Posterior cingulate gyrus (tissue), 11 donors: ENCODE measurements at places on chromosomes 11 and 22.
A peak's percentile ranks its signal among the peaks of the same experiment; 100 is the strongest.

- no peak for DNase-seq
Observed at GRCh38 chr11:133681901-133682300, 149.6 kb upstream of the OPCML start.

- no peak for DNase-seq
Observed at GRCh38 chr11:129191649-129192048, 476 bp downstream of the ARHGAP32 start.

- DNase-seq = no peak
Observed at GRCh38 chr11:7596975-7597391, 76.3 kb downstream of the CYB5R2 start.

- DNase-seq = peak; percentile 38
Observed at GRCh38 chr11:67584205-67584880, 731 bp downstream of the GSTP1 start.

- DNase-seq = no peak
Observed at GRCh38 chr22:50208430-50208938, 7.7 kb downstream of the SELENOO start.

DNA sequence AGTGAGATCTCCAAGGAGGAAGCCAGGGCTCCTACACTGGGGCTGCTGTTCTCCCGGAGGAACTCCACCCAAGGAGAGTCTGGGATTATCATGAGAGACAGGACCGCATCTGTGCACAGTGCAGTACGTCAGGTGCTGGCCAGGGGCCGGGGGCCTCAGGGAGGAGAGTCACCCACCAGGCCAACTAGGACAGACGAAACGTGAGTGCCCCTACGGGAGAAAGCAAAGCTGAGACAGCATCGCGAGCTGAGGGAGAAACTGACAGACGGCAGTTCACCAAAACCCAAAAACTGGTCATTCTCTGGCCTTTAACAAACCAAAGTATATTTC lies 273.4 kb downstream of the BRD1 start:
- peak; percentile 5 for DNase-seq

DNA sequence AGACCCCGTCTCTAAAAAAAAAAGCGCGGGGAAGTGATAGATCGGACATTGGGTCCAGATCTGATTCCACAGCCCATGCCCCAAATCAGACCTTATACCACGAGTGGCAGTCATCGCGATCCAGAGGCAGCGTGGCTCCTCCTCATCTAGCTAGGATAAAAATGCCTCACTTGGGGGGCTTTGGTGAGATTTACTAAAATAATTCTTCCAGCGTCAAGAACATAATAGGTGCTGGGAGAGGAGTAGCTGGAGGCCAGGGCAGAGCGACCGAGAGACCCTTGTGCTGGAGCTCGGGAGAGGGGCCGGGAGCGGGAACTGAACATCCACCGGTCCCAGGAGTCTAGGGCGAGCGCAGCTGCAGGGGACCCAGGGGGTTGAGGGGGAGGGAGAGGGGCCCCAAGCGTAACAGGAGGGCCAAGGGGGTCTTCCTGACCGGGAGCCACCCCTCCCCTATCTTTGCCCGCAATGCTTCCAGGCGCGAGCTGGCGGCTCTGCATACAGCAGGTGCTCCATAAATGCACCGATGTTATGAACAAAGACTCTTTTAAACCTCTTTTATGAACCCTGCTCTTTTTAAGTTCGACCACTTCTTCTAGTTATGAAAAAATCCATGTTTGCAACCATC lies 823 bp upstream of the CPT1A start:
- no peak for DNase-seq

DNA sequence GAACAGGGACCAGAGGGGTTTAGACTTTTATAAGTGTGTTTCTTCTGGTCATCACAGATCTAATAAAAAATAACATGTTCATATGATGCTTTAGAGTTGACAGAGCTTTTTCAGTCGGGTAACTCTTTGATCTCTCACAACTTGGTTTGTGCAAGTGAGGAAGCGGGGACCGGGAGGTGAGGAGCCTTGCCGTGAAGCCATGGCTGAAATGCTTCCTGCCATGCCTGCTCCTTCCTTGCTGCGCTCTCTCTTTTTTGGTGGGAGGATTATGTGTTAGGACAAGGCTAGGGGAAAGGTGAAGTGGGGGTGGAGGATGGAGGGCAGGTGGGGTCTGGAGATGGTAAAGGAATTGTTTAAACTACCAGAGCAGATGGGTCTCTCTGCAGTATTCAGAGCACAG lies 23.8 kb downstream of the TEAD1 start:
- no peak for DNase-seq

DNA sequence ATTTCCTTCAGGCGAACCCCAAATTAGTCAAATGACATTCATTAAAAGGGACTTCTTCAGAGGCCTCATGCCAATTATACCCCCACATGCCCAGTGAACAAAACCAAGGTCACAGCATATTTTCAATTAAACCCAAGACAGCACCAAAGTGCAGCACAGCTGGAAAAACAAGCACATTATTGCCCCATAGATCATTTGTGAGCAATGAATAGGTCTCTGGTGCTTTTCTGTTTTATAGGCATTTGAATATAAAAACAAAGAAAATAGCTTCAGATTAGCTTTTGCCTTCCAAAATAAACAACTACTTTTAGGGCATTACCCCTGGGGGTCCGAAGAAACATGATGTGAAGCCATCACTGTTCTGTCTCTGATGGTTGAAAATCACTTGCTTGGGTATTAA lies 1319.9 kb downstream of the LRRC4C start:
- no peak for DNase-seq

DNA sequence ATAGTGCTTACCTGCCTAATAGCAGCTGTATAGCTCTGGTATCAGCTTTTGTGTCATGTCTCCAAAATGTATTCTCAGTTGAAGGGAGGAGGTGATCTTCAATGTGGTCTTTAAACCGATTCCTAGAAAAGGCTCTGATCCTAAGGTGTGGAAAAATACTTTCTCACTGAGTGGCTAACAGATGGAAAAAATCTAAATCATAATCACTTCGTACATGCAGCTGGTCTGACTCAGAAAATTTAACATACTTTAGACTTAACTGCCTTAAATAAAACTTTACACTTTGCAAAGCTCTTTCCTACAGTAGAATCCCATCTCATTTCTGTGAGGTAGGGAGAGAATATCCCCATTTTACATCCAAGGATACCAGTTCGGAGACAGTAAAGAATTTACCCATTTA lies 38.0 kb downstream of the C2CD3 start:
- DNase-seq = no peak

DNA sequence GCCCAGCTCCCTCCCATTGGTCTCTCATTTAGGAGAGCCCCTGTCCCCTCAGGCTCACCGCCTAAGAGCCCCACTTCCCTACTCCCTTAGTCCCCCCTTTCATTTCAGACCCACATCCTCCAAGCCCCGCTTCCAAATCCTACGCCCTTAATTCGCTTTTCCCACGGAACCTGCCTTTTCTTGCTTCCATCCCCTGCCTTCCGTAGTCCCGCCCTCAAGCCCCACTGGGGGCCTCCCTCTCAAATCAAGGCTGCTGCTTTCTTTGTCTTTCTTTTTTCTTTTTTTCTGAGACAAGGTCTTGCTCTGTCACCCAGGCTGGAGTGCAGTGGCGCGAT lies 396 bp downstream of the CCDC157 start:
- DNase-seq = no peak

GRCh38 chr11:126163074-126163700 lies 48.3 kb downstream of the RPUSD4 start:
- peak; percentile 48 for DNase-seq

DNA sequence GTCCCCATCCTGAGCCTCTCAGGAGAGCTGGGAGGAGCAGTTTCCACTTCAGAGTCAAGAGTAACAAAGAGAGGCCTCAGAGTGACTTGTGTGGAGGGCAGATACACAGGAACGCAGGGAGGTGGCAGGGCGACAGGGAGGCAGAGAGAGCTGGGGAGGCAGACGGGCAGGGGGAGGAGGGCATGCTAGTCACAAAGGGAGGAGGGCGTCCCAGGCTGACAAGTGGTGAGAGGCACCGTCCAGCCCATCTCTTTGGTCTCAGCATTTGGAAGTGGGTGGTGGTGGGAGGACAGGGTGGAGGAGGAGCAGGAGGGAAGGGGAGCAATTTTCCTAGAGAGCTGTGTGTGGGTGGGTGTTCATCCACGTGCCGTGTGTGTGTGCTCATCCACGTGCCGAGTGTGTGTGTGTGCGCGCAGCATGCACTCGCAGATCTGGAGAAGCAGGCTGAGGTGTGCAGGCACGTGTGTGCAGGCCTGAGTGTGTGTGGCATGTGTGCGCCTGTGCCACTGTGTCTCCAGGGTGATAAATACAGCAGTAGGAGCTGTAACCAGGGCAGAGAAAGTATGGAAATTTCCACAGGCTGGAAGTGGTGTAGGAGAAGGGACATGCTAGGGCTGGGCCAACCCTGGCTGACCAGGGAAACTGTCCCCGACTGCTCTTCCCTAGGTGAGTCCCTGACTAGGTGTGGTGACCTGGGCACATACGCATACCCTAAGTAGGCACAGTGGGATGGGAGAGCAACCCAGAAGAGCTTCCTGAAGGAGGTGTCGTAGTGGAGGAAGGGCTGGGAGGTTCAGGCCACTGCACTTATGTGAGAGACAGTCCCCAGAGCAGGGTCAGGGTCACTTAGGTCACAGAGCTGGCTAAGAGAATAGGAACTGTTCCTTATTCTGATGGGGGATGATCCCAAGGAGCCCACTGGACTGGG lies 7.3 kb upstream of the PDE2A start:
- peak; percentile 84 for DNase-seq

DNA sequence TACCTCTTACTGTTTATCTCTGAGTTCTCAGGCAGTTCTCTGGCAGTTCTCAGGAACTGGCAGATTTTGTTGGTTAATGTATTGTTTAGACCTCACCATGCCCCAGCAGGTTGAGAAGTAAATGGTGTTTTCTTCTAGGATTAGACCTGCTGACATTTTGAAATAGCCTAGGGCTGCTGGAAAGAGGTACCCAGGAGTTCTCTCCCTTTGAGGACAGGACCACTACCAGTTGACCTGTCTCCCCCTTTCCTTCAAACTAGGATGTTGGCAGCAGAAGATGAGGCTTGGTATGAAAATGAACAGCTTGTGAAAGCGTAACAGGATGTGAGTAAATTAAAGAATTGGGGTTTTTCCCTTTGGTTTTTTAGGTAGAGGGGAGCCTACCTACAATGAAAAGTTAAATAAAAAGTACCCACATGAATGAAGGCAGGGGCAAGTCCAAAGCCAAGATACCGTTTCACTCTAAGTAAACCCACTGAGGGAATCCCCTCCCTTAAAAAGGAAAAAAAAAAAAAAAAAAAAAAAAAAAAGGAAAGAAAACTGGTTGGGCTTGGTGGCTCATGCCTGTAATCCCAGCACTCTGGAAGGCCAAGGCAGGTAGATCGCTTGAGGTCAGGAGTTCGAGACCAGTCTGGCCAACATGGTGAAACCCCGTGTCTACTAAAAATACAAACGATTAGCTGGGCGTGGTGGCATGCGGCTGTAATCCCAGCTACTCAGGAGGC lies 96.2 kb downstream of the PDHX start:
- no peak for DNase-seq

DNA sequence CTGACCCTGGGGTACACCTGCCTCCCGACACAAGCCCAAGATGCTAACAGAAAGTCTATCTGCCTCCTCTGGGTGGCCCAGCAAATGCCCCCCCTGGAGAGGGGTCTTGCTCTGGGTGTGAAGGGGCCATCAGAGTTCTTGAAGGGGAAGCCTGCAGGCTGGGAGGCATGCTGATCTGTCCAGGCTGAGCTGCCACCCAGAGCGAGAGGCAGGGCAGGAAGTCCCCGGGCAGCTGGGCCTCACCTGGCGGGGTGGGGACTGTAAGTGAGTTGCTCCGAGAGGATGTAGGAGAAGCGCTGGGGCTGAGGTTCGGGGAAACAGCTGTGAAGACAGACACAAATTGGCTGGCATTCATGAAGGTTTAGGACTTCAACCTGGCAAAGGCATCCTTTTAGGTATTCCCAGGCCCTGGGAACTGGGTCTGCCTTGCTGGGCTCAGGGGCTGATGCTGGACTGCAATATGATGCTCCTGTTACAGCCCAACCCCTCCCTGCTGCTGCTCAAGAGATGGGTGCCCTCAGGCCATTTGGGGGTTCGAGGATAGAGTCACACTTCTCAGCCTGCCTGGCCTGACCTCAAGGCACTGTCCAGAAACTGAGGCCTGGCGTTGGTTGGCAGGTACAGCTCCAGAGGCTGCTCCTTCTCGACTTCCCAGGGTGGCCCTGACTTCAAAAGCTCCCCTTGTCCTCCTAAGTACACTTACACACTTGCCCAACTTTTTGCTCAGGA lies 60.2 kb upstream of the LYVE1 start:
- DNase-seq = no peak

DNA sequence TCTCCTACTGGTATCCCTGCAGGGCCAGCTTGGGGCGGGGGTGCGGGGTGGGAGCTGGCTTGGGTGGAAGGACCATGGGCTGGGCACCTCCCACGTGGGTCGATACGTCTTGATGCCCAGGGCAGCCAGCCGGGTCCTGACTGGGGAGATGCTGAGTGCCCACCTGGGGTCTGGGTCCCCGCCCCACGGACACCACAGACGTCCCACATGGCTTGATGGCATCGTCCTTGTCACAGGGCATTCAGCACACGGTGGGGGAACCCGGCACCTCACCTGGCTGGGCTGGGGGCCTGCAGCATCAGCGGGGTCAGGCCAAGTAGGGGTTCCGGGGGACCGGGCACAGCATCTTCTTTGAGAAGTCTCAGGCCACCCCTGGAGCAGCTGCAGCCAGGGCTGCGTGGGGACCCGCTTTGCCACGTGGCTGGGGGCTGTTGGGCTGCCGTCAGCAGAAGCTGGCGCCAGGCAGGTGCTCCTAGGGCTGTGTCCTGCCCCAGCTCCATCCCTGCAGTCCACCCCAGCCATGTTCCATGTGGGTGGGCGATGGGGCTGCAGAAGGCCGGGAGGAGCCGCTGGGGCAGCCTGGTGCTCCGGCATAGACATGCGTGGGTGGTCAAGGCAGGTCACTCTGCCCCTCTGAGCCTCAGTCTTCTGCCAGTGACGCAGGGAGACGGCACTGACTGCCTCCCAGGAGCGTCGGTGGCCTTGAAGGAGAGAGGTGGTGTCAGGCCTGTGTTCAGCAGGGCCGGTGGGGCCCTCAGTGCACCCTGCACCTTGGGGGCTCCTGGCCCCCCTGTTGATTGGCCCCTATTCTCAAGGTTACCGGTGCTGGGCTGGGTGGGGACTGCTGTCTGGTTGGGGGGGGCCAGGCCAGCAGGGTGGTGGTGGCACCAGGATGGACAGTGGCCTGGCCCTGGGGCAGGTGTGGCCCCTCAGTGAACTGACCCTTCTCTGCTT lies 8.4 kb downstream of the SELENOO start:
- peak; percentile 82 for DNase-seq

GRCh38 chr22:17085277-17086181 lies 729 bp downstream of the IL17RA start:
- no peak for DNase-seq

GRCh38 chr11:109815500-109816150 lies 277.6 kb upstream of the ZC3H12C start:
- DNase-seq = peak; percentile 27
